Mesothelial cell of epicardium (in vitro differentiated cells): ENCODE measurements at places on chromosomes 3 and 15.

DNA sequence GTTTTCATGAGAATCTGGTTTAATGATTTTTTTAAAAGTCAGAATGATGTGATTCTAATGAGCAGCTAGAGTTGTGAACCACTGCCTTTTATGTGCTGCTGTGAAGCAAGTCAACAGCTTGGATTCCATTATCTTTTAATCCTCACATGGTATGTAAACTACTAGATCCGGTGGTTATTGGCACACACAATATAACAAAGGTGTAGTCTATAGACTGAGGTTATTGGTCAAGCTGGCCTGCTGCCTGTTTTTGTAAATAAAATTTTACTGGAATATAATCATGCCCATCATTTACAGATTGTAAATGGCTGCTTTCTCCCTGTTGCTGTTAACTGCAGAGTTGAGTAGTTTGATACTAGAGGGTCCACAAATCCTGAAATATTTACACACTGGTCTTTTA, 103.1 kb downstream of the OTOL1 start:
- H3K36me3 ChIP-seq: no peaks in the 10 kb centered on the region
- no peak overlapping the region for H3K4me3 ChIP-seq
- no peak for DNase-seq
- no peaks in the 10 kb centered on the region for H3K4me1 ChIP-seq
- no peak overlapping the region for H3K27ac ChIP-seq
- H3K27me3 ChIP-seq: no peaks in the 10 kb centered on the region

- H3K27me3 ChIP-seq: no peaks in the 10 kb centered on the region
- no peak for DNase-seq
- peaks cover 5% of the 10 kb centered on the region for H3K4me1 ChIP-seq
- no peak overlapping the region for H3K27ac ChIP-seq
Measured at GRCh38 chr3:56753206-56753820, 48.4 kb downstream of the ARHGEF3 start.

DNA sequence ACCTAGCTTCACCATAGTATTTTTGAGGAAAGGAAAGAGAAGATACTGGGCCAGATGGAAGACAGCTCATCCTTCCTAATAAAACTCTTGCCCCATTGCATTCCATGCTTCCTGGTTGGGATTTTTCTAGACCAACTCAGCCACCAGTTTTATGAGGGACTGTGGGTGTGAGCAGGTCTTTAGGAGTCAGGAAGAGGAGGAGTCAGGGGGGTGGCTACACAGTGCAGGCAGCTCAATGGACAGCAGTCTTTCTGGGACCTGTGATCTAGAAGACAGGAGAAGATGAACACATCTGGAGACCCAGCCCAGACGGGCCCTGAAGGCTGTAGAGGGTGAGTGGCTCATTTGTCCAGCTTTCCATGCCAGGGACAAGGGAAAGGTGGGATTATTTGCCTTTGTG, at the start of gene NOX5:
NOX5 (plus strand) TSS at position 242 of the 400 bp plus-strand sequence; CDS start at position 283, 41 bp downstream.
- H3K36me3 ChIP-seq: peaks cover 1% of the 10 kb centered on the region
- no peak for DNase-seq
- H3K4me3 ChIP-seq: no peak within 1 kb of the TSS
- H3K27me3 ChIP-seq: peaks cover 5% of the 10 kb centered on the region
- H3K4me1 ChIP-seq: no peaks in the 10 kb centered on the region
- no peak within 1 kb of the TSS for H3K27ac ChIP-seq

- H3K4me1 ChIP-seq: peaks cover 11% of the 10 kb centered on the region
- no peak overlapping the region for H3K27ac ChIP-seq
- DNase-seq: no peak
- H3K36me3 ChIP-seq: no peaks in the 10 kb centered on the region
- H3K27me3 ChIP-seq: no peaks in the 10 kb centered on the region
Measured at GRCh38 chr3:87674397-87675161, 384.2 kb downstream of the CGGBP1 start.

GRCh38 chr15:99467853-99468464, 97.8 kb upstream of the MEF2A start:
- H3K27ac ChIP-seq: no peak overlapping the region
- no peak for DNase-seq
- H3K27me3 ChIP-seq: no peaks in the 10 kb centered on the region
- no peak overlapping the region for H3K4me3 ChIP-seq
- no peaks in the 10 kb centered on the region for H3K36me3 ChIP-seq
- H3K4me1 ChIP-seq: no peaks in the 10 kb centered on the region

DNA sequence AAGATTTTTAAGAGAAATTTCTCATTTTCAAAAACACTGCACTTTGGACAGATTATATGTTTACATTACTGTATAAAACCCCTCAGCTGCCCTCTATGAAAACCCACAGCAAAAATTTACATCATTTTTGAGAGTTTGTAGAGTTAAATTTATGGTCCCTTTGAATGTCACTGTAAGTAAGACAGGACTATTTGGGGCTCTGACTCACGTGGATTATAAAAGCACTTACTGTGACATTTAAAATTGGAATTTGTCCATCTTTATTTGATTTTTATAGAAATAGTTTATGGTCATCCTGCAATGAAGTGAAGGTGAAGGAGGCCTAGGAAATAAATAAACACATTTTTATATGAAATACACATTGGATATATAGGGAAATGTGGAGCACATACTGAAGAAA, 149.6 kb downstream of the GAP43 start:
- no peaks in the 10 kb centered on the region for H3K4me1 ChIP-seq
- no peaks in the 10 kb centered on the region for H3K27me3 ChIP-seq
- no peak overlapping the region for H3K4me3 ChIP-seq
- H3K36me3 ChIP-seq: no peaks in the 10 kb centered on the region
- no peak for DNase-seq
- no peak overlapping the region for H3K27ac ChIP-seq

DNA sequence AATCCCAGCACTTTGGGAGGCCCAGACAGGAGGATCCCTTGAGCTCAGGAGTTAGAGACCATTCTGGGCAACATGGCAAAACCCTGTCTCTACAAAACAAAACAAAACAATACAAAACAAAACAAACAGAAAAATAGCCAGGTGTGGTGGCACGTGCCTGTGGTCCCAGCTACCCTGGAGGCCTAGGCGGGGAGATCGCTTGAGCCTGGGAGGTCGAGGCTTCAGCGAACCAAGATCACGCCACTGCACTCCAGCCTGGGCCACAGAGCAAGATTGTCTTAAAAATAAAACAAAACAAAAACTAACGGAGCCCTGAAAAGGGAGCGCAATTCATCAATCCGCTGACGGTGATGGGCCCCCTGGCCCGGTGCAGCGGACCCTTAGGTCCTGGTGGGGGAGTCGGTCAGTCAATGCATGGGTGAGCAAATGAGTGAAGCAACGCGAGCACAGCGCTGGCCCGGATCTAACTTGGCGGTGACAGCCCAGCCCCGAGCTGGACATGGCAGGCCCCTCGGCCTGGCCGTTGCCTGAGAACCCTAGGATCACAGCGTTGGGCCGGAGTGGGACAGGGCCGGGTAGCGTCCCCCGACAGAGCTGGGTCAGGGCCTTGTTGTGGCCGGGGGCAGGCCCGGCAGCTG, 52.4 kb upstream of the BLM start:
- no peak for DNase-seq
- no peak overlapping the region for H3K27ac ChIP-seq
- peaks cover 7% of the 10 kb centered on the region for H3K4me1 ChIP-seq

- H3K4me1 ChIP-seq: no peaks in the 10 kb centered on the region
- no peak for DNase-seq
- peaks cover 15% of the 10 kb centered on the region for H3K36me3 ChIP-seq
- no peak overlapping the region for H3K27ac ChIP-seq
- no peak overlapping the region for H3K4me3 ChIP-seq
Measured at GRCh38 chr3:123152687-123153086, 49.1 kb upstream of the SEC22A start.

- peaks cover 47% of the 10 kb centered on the region for H3K4me1 ChIP-seq
- H3K27ac ChIP-seq: peak overlapping the region; percentile 50
- no peak for DNase-seq
- H3K27me3 ChIP-seq: peaks cover 3% of the 10 kb centered on the region
Measured at GRCh38 chr3:117632191-117632590, 922.6 kb downstream of the TUSC7 start.

- H3K27me3 ChIP-seq: no peaks in the 10 kb centered on the region
- no peaks in the 10 kb centered on the region for H3K36me3 ChIP-seq
- no peak for DNase-seq
- H3K4me1 ChIP-seq: peaks cover 9% of the 10 kb centered on the region
- H3K27ac ChIP-seq: no peak overlapping the region
Measured at GRCh38 chr15:49751751-49752150, 130.9 kb downstream of the DTWD1 start.

DNA sequence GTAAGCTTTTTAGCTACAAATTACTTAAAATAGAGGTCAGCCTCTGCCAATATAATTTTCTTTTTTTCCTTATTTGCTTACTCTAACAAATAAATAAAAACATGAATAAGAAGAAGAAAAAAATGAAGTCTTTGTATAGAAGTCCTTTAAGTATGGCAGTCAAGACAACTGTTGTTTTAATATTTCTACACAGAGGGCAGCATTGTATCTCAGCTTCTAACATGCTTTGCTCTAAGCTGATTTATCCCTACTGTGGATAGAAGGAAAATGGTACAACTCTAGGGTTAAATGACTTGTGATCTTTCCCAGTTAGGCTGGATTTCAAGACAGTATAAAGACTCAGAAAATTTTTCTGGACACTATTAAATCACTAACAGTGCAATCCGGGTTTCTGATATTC, 104.3 kb upstream of the MEIS2 start:
- peaks cover 16% of the 10 kb centered on the region for H3K4me1 ChIP-seq
- no peaks in the 10 kb centered on the region for H3K27me3 ChIP-seq
